DMS153 (cell line): ENCODE measurements at places on chromosomes 1 and 21.

DNA sequence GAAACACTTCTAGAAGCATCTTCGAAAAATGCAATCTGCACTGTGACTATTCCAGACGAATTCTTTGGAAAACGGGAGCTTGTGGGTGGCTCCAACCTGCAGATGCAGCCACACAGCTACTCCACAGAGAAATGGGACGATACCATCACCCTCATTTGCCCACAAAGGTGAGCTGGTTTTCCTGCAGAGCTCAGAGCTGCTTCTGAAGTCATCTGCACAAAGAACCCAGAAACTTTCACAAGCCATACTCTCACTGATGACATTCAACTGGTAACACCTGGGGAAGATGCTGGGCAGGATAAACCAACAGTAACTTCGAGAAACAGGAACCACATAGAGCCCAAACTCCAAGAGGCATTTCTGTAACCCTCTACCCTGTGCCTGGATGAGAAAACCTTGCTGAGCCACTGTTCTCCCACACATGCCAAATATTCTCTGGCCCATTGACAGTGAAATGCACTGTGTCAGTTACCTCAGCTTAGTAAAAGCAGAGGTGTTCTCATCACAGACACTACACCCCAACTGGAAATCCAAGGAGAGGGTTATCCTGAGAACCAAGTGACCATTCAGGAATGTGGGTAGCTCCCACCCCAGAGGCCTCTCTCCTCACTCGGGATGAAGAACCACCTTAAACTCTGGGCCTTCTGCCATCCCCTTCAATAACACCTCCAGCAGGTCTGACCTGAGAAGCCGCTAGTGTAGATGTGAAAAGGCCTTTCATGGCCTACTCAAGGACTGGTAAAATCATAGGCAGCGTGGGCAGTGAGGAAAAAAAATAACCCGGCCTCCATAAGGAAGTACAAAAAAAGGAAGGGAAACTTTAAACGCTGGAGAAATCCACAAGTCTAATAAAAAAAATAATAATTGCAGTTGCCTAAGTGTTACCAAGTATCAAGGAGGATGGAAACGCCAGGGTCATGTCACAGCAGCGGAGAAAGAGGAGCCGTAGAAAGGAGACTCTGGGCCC lies 56.7 kb downstream of the HSF2BP start:
- DNase-seq, result no peak

DNA sequence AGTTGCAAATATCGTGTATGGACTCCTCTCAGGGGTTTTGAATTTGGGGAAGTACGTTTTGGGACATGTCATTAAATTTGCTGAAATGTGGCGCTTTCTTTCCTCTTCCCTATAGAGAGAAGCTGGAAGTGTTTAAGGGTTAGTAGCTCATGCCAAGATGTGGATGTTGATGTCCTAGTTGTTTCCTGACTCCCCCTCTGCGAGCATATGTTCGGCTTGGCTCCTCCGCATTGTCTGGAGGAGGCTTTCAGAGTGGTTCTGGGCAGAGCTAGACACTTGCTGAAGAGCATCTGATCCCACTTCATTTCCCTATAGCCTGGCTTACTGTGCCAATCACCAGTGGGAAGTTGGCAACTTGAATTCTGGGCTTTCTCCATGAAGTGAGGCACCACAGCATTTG lies 347.4 kb upstream of the B3GALT2 start:
- DNase-seq, result no peak

GRCh38 chr1:98098473-98098872 lies 177.6 kb upstream of the DPYD start:
- DNase-seq, result no peak

GRCh38 chr1:40316595-40317393 lies at the start of gene COL9A2:
Gene COL9A2 (minus strand): TSS chr1:40317286. CDS start chr1:40317197, 89 bp downstream.
- DNase-seq, result peak; percentile 51

DNA sequence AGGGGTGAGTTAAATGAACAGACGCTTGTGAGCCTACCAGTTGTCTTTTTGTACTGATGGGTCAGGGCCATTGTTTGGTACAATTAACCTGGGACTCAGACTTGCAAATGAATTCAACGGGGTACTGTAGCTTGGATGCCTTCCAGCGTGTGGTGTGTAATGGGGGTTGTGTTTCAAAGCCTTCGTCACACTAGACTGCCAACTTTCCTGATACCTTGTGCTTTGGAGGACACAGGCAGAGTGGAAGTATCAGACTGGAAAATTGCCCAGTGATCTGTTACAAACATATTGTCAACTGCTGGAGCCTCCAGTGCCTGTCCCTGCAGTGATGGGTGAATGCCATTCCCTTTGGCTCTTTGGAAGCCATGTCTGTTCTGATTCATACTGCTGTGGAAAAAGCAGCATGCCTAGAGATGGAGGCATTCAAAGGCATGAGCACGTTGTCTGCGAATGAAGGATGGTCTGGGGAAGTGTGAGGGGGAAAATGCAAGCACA lies 384.5 kb downstream of the LMX1A start:
- no peak for DNase-seq

GRCh38 chr21:38404177-38404576 lies 94.1 kb downstream of the ERG start:
- no peak for DNase-seq

GRCh38 chr21:41596241-41596925 lies 88.4 kb upstream of the TMPRSS2 start:
- DNase-seq, result no peak

DNA sequence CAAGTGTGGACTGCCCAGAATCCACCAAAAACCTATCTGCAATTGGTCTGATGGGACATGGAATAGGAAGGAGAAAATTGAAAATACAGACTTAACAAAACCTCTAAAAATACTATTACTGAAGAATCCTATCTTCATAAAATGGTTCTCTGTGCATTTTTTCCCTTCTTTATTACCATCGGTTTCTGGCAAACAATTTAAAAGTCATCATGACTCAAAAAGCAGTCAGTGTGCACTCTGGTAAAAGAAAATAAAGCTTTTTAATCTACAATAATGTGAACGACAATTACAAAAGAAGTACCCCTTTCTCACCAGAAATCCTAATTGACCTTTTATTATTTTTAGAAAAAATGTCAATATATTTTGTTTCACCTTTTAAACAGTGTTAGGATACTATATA lies 186.3 kb downstream of the TPR start:
- DNase-seq, result no peak
